Ascending aorta (tissue), 2 donors: ENCODE measurements at places on chromosomes 6 and 20. TPM values are rescaled to one million over a fixed set of nuclear protein-coding genes. Genes with fewer than 3 reads are reported as not detected.

The C20orf96 gene
- total RNA-seq = 0.32 TPM

DNA sequence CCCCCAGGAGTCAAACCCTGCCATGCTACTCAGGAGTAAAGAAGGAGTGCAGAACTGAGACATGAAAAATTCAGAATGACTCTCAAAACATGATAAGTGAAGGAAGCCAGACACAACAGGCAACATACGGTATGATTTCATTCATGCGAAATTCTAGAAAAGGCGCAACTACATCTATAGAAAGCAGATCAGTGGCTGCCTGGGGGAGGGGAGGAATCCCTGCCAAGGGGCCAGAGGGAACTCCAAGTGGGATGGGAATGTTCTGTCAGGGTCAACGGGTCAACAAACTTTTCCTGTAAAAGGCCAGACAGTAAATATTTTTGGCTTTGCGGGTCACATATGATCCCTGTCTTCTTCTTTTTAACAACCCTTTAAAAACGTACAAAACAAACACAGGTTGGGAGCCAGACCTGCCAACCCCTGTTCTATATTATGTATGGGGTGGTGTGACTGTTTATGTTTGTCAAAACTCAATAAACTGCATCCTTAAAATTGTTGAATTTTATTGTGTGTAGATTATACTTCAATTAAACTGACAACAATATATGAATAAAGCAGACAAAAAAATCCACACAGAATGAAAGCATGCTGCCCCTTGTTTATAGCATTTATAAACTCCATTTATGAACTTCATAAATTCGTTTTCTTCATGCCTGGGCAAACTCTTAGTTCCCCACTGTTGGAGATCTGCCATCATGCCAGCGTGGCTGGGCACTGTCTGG, 56.6 kb upstream of the TRAF3IP2 start:
- no peak for DNase-seq

DNA sequence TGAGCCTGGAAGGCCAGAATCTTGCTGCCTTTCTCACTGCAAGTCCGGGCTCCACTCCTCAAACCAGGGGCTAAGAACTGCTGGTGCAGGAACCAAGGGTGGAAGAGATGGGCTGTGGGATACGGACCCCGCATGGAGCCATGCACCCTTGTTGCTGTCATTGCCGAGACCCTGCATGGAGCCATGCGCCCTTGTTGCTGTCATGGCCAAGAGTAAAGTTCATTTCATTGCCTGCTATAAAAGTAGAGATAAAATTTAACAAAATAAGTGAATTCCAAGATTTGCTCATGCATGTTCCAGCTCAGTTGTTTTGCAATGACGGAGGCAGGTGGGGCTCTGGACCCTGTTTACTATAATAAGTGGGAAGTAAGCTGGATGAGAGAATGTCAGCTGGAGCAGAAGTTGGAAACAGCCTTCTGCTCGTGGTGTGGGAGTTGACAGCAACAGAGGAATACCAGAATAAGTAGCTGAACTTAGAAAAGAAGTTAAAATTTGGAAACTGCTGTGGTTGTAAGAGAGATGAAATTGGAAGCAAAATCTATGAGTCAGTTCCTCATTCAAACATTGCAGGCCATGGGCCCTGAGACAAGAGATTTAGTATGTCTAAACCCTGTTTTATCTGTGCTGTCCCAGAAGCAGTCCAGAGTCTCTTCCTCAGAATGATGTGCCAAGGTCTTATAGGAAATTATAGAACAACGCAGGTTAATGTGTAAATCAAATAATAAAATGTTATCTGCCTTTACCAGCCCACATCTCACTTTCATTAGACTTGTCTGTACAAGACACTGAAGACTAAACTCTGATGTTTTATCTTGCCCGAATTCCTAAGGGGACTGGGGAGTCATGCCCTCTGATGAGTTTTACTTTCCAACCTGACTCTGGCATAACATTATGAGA, 15.8 kb upstream of the THBS2 start:
- no peak for DNase-seq

DNA sequence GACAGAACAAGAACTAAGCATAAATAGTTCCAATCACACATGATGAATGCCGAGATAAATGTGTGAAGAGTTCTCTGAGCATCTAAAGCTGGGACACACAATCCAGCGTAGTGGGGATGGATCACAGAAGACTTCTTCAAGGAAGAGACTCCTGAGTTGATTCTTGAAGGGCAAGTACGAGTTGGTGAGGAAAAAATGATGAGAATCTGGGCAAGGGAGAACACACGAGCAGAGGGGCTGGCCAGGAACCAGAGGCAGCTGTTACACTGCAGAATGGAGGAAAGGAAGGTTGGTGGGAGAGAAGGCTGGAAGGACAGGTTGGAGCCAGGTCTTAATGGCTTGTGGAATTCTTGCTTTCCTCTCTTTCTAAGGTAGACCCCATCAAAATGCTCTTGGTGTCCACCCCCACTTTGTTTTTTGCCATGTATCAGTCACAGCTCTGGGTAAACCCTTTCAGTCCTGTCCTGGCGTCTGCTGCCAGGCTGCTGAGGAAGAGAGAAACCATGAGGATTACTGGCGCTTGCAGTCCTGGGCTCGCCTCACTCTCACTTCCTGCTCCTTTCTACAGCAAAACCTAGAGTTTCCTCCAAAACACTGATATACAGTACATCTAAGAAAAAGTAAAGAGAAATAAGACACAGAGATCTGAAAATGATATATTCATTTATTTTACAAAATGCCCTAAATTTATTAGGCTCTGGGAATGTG, 127.6 kb upstream of the FAM184A start:
- DNase-seq = no peak

DNA sequence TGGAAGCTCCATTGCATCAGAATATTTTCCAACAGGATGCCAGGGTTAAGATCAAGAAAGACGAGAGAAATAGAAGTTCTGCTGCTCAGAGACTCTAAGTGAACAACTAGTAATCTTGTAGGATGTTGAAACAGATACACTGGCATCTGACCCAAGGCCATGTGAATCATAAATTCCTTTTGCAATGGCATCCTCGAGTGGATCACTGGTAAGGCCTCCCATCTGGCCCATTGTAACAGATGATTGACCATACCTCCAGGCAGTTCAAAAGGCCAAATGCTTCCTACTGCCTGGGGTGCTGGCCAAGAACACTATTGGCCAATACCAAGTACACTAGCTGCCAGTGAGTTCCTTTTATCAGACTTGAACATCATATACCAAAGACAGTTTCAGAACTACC, 9.9 kb upstream of the SLC17A3 start:
- DNase-seq = no peak

DNA sequence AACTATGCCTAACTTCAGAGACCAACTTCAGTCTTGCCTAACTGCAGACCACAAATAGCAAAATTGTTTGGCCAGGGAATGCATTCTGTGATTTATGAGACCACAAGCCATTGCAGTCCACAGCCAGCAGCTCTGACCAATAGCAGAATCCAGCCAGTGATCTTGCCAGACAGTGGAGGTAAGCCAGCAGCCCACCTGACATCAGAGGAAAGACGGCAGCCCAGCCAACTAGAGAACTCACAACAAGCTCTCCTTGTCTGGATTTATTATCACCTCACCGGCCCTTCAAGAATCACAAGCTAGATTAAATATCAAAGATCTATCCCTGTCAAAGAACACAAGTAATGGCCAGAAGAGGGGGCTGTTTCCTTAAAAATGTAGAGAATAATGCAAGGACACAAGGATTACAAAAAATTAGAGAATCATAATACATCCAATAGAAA, 66.5 kb upstream of the SLC35F1 start:
- no peak for DNase-seq

DNA sequence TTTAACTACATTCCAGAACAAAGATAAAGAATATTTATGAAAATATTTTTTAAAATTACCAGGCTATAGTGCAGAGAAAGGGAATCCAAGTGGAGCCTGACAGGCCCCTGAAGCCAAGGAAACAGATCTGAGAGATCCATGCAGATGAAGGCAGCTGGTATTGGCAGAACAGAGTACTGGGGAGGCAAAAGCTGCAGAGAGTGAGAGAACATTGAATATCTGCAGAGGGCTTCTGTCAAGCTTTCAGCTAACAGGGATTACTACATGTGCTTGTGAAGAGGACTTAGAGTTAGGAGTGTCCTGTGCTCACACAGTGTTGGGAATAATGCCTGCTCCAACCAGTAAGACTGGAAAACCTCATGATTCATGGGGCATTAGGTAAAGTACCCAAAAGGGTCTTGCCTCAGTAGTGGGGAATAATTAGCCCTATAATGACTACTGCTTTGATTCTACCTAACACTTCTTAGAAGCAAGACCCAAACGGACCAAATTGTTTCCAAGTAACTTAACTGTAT, 657.2 kb downstream of the DHX35 start:
- DNase-seq = no peak

- DNase-seq = no peak
Measured at GRCh38 chr6:88890394-88890793, 73.0 kb downstream of the RNGTT start.
